Ovary (tissue), 10 donors: ENCODE measurements at places on chromosomes 13 and 19.
A peak's percentile ranks its signal among the peaks of the same experiment; 100 is the strongest.

DNA sequence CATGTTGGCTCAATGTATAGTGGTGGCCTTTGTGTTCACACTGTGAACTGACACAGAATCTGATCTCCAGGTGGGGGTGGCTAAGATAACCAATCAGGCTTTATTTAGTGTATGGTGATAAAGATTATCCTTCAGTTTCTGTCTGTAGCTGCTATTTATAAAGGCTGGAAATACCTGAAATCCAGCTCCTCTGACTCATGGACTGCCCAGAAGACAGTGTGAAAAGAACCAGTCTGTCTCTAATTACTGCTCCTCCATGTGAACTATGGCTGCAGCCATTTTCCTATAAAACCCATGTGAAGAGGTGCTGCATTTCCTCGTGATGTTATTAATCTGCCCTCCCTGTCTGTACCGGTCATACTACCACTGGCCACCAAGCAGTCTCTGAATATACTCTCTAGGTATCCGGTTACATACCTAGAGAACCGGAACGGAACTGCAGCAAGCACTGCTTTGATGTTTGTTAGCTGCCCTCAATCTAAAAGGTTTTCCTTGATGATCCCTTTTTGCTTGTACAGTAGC, 238.0 kb downstream of the LHFPL6 start:
- H3K4me1 ChIP-seq, result peaks cover 7% of the 10 kb centered on the region
- peak overlapping the region; percentile 7 for H3K4me3 ChIP-seq
- H3K36me3 ChIP-seq, result no peaks in the 10 kb centered on the region
- no peaks in the 10 kb centered on the region for H3K27me3 ChIP-seq
- no peak overlapping the region for H3K27ac ChIP-seq
- no peak for DNase-seq

- H3K36me3 ChIP-seq, result no peaks in the 10 kb centered on the region
- H3K4me3 ChIP-seq, result no peak overlapping the region
- H3K27me3 ChIP-seq, result no peaks in the 10 kb centered on the region
- no peaks in the 10 kb centered on the region for H3K4me1 ChIP-seq
- no peak for DNase-seq
- H3K27ac ChIP-seq, result no peak overlapping the region
These were observed 130.6 kb upstream of the VSTM2B start for GRCh38 chr19:29395111-29395733.

- H3K36me3 ChIP-seq, result no peaks in the 10 kb centered on the region
- H3K27me3 ChIP-seq, result no peaks in the 10 kb centered on the region
- no peak for DNase-seq
- H3K4me1 ChIP-seq, result no peaks in the 10 kb centered on the region
These were observed 284.8 kb downstream of the RBM26 start for GRCh38 chr13:79121286-79121685.

DNA sequence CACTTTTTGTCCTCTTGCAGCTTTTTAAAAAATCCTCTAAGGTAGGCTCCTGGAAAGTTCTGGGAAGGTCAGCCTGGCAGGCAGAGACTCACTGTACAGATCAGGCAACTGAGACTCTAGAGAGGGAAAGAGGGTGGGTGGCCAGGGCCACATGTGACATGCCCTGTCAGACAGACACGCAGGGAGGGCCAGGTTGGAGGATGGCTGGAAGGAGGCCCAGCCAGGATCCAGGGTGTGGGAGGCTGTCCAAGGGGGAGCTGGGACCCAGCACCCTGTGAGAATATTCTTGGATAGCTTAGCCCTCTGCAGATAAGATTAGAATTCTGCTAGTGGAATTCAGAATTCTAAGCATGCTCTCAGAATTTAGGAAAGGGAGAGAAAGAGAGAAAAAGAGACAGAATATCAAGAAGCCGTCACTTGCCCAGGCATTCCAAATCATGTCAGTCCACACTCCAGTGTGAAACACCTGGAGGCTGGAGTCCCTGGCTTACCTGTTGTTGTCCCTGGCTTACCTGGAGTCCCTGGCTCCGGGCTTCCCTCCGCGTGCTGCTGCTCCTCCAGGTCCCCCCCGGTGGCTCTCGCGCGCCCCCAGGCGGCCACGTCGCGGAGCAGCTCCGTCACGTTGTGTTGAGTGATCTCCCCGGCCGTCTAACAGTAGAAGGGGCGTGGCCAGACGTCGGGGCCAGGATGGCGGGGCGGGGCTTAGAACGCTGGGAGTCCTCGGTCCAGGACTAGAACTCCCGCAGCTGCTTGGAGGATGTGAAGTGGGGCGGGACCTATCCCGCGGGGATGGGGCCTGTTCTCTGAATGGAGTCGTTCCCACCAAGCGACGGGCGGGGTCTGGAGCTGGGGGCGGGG, 2.8 kb upstream of the TNNI3 start:
- no peaks in the 10 kb centered on the region for H3K36me3 ChIP-seq
- peak; percentile 66 for DNase-seq
- no peak overlapping the region for H3K27ac ChIP-seq
- H3K4me3 ChIP-seq, result no peak overlapping the region
- peaks cover 4% of the 10 kb centered on the region for H3K27me3 ChIP-seq

- H3K4me1 ChIP-seq, result peaks cover 5% of the 10 kb centered on the region
- H3K27me3 ChIP-seq, result no peaks in the 10 kb centered on the region
- no peak for DNase-seq
- H3K27ac ChIP-seq, result no peak overlapping the region
- no peak overlapping the region for H3K4me3 ChIP-seq
These were observed 4.8 kb downstream of the CEBPA start for GRCh38 chr19:33297401-33298145.

GRCh38 chr19:7731218-7731595, 703 bp downstream of the CLEC4G start:
- no peaks in the 10 kb centered on the region for H3K4me1 ChIP-seq
- no peak for DNase-seq
- H3K4me3 ChIP-seq, result no peak overlapping the region
- H3K27me3 ChIP-seq, result no peaks in the 10 kb centered on the region
- no peak overlapping the region for H3K27ac ChIP-seq

GRCh38 chr13:79779761-79780160, 298.8 kb downstream of the NDFIP2 start:
- no peak overlapping the region for H3K4me3 ChIP-seq
- H3K27ac ChIP-seq, result peak overlapping the region; percentile 49
- peak; percentile 33 for DNase-seq
- peaks cover 7% of the 10 kb centered on the region for H3K4me1 ChIP-seq
- H3K36me3 ChIP-seq, result no peaks in the 10 kb centered on the region
